Activated gamma-delta T cell treated with anti-CD3 and anti-CD28 coated beads, Interleukin-2, amount 50 U/mL, for 16 hours (primary cell): ENCODE measurements at places on chromosomes 5 and 9.

GRCh38 chr5:54868511-54869483 lies 116.6 kb downstream of the ESM1 start:
- DNase-seq: no peak

- no peak for DNase-seq
Observed at GRCh38 chr5:112344540-112344939, 74.5 kb downstream of the EPB41L4A start.

- DNase-seq: no peak
Observed at GRCh38 chr5:38636626-38637025, 80.2 kb upstream of the LIFR start.

DNA sequence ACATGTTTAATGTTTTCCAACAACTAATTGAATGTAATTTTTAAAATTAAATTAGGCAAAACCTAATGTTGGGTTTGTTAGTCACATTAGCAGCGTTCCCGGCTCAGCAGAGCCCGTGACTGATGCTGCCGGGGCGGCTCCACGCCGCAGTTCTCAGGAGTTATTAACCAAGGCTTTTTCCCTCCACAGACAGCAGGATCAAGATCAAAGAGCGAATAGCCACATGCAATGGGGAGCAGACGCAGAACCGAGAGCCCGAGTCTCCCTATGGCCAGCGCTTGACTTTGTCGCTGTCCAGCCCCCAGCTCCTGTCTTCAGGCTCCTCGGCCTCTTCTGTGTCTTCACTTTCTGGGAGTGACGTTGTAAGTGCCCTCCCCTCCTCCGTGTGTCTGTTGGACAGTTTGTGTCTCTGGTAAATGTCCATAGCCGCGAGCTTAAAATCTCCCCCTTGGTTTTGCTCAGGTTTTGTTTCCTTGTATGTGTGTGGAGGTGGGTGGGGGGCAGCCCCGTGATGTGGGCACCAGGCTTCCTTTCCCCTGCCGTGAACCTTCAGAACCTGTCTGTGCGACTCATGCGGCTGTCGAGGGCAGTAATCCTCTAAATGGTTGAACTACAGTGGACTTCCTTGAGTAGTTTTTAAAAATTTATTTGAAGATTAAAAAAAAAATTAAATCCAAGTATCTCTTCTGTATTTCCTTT lies 37.1 kb downstream of the TENT4A start:
- no peak for DNase-seq

GRCh38 chr9:32483343-32483742 lies 42.7 kb downstream of the RIGI start:
- DNase-seq: no peak

GRCh38 chr9:35180801-35181200 lies 19.0 kb downstream of the UNC13B start:
- no peak for DNase-seq

DNA sequence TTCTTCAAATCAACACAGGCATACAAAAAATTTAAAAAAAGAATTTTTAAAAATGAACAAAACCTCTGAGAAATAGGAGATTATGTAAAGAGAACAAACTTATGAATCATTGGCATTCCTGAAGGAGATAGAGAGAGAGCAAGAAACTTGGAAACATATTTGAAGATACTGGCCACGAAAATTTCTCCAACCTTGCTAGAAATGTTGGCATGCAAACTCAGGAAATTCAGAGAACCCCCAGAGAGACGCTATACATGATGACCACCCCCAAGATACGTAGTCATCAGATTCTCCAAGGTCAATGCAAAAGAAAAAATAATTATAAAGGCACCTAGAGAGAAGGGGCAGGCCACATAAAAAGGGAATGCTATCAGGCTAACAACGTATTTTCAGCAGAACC lies 472.5 kb downstream of the MTRR start:
- no peak for DNase-seq

GRCh38 chr5:157947156-157947555 lies 88.2 kb upstream of the CLINT1 start:
- DNase-seq: no peak

GRCh38 chr5:115601701-115602590 lies at the start of gene TICAM2:
TSS of gene TICAM2 (minus strand) at chr5:115602479. CDS start at chr5:115581256, 21,223 bp downstream.
- DNase-seq: peak; percentile 38

DNA sequence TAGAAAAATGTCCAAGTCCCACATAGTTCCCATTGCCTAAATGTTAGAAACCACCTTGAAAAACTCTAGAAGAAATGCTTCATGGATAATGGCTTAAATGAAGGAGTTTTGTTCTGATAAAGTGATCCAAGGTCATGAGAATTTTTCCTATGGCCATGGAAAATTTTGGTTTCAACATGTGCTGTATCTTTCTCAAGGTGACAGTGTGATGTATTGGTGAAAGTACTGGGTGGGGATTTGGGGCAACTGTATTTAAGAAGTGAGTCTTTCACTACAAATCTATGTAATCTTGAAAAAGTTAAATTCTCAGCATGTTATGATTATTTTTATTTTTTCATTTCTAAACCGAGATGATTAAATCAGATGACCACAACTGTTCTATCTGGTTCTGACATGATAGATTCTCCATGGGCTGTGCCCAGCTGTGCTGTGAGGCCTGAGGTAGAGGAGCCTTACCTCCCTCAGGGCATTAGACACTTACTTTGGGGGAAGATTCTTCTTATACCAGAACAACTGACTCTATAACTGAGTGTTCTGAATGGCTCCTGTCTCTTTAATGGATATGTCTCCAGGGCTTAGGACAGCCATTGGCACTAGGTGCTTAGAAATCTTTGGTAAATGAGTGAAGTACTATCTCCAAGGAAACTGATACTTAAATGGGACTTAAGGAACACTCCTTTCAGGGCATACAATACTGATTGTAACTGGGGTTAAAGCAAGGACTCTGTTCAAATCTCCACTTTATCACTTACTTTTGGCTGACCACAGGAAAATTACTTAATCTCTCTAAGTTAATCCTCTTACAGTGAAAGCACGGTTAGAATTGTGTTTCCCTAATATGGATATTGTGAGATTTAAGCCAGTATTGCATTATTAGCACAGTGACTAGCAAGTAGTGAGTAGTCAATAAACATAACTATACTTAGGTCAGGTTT lies 397.4 kb upstream of the MEF2C start:
- DNase-seq: no peak

- DNase-seq: no peak
Observed at GRCh38 chr9:5893134-5893505, 2.4 kb downstream of the MLANA start.

GRCh38 chr5:79963261-79964061 lies 27.6 kb downstream of the MTX3 start:
- no peak for DNase-seq

GRCh38 chr5:124742983-124743601 lies 3.3 kb downstream of the ZNF608 start:
- DNase-seq: no peak

- no peak for DNase-seq
Observed at GRCh38 chr9:113139225-113139829, 11.5 kb upstream of the SLC31A2 start.

DNA sequence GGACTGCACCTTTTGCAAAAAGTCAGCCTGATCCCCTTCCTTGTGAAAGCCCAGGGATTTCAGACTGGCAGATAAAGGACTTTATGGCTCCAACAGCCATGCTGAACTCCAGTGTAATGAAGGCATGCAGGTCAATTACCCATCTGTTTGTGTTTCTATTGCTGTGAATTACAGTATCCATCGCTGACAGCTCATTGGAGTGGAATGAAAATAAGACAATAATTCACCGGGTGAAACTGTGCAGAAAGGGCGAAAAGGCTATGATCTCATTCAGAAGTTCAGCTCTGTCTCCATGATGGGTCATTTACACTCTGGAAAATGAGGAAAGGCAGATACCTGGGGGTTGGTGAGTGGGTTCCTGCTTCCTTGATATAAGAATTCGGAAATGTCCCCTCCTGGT lies 148.0 kb downstream of the BRINP1 start:
- DNase-seq: no peak

DNA sequence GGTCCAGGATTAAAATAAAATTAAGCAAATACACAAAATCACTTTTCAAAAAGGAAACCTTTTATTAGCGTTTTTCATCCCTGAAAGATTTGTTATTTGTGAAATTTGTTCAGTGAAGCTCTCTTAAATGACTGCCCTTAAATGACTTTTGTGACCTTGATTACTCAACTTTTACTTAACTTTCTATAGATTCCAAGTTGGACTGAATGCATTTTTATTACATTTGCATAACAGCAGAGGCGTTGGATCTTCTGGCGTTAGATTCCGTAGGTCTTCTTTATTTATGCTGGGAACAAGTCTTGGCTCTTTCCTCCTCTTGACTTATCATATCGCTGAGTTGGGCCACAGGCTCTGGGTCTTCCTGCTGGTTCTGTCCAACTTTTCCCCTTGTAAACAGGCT lies 78.4 kb downstream of the APBA1 start:
- no peak for DNase-seq

- no peak for DNase-seq
Observed at GRCh38 chr9:19471737-19472648, 63.2 kb downstream of the ACER2 start.
